Smooth muscle cell of bladder (primary cell): ENCODE measurements at places on chromosomes 1 and 21. TPM values are rescaled to one million over a fixed set of nuclear protein-coding genes. Genes with fewer than 3 reads are reported as not detected.

Gene FMO1
- 0.14 and 0.37 TPM in 2 replicates for total RNA-seq

Gene ACKR1
- total RNA-seq, result not detected in 2 replicates

Gene TP53BP2
- 24.9 and 26.9 TPM in 2 replicates for total RNA-seq

Gene PTCH2
- under 0.01 and 0.14 TPM in 2 replicates for total RNA-seq

Gene UTS2
- not detected in 2 replicates for total RNA-seq

Gene AMY2A
- not detected in 2 replicates for total RNA-seq

Gene PLA2G4A
- 28.4 and 42.3 TPM in 2 replicates for total RNA-seq
